ENCODE measurements at places on chromosomes 13 and 19.

DNA sequence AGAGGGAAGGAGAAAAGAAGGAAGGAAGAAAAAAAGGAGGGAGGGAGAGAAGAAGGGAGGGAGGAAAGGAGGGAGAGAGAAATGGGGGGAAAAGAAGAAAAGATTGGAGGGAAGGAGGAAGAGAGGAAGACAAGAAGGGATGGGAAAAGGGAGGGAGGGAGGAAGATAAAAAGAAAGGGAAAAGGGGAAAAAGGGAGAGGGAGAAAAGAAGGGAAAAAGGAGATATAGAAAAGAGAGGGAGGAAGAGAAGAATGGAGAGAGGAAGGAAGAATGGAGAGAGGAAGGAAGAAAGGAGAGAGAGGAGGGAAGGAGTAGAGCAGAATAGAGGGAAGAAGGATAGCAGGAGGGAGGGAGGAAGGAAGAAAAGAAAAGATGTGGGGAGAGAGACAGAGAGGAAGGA is 334.6 kb downstream of the TSHZ3 start:
- no peak for DNase-seq

- no peak for DNase-seq
Observed at GRCh38 chr13:80563439-80563838, 222.5 kb upstream of the SPRY2 start.

- no peak for DNase-seq
Observed at GRCh38 chr13:81383444-81383843, 1042.5 kb upstream of the SPRY2 start.

- no peak for DNase-seq
Observed at GRCh38 chr19:7348587-7349230, at the start of gene ARHGEF18. TSS of gene ARHGEF18 (plus strand) at chr19:7348937. CDS start at chr19:7362891, 13,954 bp downstream.

GRCh38 chr13:97342136-97342535 is 91.8 kb upstream of the RAP2A start:
- no peak for DNase-seq

- DNase-seq, result no peak
Observed at GRCh38 chr19:42323473-42323851, 2.0 kb upstream of the MEGF8 start.

DNA sequence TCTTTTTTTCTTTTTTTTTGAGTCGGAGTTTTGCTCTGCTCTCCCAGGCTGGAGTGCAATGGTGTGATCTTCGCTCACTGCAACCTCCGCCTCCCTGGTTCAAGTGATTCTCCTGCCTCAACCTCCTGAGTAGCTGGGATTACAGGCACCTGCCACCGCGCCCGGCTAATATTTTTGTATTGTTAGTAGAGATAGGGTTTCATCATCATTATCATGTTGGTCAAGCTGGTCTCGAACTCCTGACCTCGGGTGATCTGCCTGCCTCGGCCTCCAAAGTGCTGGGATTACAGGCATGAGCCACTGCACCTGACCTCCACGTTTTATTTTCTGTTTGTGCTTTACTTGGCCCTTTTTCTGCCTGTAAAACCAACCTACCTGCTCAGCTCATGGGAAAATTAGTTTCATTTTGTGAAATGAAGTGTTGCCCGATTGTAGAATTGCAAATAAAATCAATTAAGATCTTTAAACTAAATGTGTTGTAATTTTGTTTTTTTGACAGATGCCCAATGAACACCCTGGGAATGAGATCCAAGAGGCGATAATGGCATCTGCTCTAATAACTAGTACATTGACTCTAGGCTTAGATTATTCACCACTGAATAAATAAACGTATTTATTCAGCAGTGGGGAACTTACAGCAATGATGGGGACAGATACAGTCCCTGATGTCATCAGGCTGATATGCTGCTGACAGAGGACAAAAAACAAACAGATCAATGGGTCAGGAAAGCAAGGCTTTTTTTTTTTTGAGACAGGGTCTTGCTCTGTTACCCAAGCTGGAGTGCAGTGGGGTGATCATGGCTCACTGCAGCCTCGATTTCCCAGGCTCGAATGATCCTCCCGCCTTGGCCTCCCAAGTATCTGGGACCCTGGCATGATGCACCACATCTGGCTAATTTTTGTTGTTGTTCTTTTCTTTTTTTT is 2.2 kb upstream of the RAB11B start:
- DNase-seq, result no peak

DNA sequence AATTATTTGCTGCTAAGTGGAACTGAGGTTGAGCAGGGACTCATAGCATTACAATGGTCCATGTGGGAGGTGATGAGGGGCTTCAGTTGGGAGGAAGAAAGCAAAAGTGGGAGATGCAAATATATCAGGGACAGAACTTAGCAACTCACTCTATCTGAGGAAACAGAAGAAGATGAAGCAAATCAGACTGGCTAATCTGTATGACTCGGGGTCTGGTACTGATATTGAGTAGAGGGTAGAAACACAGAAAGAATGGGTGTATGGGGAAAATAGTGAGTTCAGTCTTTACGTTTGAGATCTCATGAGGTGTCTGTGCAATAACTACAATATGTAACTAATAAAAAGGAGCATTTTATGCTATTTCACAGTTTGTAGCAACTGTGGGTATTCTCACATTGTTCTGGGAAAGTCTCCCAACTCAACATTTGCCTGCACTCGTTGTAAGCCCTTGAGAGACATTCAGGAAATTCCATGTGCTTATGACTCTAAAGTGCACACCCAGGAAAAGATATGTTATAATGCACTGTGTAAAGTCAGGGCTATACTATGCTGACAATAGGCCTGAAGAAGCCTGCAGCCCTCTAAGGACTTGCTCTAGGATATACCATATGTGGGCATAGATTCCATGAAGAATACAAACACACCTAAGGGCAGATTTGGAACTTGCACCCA is 183.5 kb downstream of the SPRY2 start:
- DNase-seq, result peak; percentile 56

DNA sequence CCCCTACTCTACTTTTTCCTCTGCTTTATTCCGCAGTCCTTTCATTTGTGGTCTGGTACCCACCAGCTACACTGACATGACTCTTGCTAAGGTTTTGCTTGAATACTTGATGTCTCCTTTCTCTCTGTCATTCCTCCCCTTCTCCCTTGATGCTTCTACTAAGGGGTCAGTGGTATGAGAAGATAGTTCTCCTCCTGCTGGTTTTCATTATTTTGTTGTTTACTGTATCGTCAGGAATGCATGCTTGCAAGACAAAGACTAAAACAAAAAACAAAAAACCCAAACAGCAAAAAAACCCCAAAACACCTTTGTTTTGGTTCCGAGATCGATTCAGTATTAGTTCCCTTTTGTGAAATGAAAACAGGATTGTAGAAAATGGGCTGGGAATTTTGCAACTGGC is 59.5 kb downstream of the PCCA start:
- DNase-seq, result no peak

DNA sequence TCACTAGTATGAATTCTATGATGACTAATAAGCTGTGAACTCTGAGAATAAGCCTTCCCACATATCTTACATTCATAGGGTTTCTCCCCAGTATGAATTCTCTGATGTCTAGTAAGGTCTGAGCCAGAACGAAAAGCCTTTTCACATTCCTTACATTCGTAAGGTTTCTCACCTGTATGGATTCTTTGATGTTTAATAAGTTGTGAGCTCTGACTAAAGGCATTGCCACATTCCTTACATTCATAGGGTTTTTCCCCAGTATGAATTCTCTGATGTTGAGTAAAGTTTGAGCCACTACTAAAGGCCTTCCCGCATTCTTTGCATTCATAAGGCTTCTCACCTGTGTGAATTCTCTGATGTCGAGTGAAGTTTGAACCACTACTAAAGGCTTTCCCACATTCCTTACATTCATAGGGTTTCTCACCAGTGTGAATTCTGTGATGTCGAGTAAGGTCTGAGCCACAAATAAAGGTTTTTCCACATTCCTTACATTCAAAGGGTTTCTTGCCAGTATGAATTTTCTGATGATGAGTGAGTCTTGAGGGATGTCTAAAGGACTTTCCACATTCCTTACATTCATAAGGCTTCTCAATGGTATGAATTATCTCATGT is 30.7 kb upstream of the ZFP82 start:
- DNase-seq, result peak; percentile 9

DNA sequence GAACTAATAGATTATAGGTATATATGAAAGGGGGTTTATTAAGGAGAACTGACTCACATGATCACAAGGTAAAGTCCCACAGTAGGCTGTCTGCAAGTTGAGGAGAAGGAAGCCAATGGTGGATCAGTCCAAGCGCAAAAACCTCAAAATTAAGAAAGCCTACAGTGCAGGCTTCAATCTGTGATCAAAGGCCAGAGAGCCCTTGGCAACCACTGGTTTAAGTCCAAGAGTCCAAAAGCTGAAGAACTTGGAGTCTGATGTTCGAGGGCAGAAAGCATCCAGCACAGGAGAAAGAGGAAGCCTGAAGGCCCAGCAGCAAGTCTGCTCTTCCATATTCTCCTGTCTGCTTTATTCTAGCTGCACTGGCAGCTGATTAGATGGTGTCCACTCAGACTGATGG is 721.3 kb upstream of the PCDH9 start:
- DNase-seq, result no peak

GRCh38 chr13:22883956-22884355 is 296.8 kb upstream of the SGCG start:
- DNase-seq, result no peak

DNA sequence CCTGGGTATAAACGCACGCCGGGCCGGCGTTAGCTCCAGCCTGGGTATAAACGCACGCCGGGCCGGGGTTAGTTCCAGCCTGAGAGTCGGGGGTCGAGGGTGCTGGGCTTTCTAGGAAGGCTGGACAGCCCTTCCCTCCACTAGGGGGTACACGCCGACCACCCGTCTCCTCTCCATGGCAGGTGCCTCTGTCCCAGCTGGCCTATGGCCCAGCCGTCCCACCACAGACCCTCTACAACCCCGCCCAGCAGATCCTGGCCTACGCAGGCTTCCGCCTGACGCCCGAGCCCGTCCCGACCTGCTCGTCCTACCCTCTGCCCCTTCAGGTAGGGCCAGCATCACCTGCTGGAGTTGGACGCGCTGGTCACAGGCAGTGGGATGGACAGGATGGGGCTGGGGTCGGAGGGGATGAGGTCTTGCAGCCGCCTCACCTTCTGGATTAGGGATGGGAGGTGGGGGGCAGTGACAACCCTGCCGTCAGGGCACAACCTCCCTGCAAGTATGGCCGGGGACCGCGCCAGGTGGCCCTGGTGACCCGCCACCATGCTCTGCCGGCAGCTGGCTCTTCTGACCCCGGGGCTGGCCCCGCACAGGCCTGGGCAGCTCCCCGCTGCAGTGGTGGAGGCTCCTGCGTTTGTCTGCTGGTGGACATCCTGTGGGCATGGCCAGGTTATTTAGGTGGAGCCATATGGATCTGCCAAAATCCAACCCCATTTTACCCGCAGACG is 45.8 kb downstream of the TMEM255B start:
- DNase-seq, result no peak

GRCh38 chr13:97235549-97236231 is 13.6 kb downstream of the MBNL2 start:
- DNase-seq, result peak; percentile 65

DNA sequence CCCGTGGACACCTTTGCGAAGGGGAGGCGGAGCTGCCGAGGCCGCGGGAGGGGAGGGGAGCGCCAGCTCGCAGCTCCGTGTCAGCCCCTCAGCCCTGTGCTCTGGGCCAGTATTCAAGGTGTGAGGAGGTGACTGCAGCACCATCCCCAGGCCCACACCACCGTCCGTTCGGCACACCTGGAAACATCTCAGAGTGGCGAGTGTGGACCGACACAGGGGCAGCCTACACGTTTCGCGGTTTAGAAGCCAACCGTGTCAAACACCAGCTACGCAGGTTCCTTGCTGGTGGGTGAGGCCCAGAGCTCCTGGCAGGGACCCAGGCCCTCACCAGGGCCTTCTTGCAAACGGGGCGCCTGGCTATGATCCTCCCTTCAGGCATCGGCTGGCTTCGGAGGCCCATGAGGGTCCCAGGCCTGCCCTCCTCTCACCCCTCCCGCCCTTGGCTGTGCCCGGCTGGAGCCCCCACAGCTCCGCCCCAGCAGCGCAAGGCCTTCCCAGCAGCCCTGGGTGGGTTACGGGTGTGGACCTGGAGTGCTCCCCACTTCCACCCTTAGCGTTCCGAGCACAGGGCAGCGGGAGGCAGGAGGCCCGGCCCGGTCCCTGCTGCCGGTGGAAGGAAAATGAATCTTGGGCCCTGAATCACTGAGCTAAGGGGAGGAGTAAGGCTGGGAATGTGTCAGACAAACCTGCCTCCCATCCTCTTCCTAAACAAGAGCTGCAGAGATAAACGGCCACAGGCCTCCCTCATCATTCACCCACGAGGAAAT is 1.2 kb downstream of the C13orf46 start:
- no peak for DNase-seq

DNA sequence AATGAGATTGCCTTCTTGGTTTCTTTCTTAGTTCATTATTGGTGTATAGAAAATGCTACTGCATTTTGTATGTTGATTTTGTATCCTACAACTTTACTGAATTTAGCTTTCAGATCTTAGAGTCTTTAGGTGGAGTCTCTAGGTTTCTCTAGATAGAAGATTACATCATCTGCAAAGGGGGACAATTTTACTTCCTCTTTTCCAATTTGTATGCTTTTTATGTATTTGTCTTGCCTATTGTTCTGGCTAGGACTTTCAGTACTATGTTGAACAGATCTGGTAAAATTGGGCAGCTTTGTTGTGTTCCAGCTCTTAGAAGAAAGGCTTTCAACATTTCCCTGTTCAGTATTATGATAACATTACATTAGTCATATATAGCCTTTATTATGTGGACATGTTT is 101.0 kb upstream of the SPRY2 start:
- DNase-seq, result no peak

DNA sequence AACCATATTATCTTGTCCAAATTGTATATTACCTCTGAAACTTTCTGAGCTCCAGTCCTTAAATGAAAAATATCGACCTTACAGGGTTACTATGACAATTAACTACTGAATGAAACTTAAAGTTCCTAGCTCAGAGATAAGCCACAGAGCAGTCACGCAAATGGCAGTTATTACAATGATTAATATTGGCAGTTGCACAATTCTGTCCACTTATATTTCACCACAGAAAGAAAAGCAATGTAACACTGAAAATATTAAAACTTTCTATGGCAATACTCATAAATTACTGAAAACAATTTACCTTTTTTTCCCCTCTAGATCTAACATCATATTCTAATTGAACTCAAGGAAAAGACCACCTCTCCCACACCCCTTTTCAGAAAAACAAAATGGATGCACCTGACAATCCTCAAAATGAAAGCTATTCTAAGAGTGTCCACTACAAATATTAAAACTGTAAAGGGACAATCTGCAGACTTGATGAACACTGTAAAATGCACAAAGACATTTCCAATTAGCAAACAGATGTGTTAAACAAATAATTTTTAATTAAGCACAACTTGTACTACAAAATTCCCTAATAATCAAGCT is 14.6 kb downstream of the LNX2 start:
- no peak for DNase-seq

- no peak for DNase-seq
Observed at GRCh38 chr19:16202320-16203255, 4.9 kb downstream of the AP1M1 start.

GRCh38 chr13:97495678-97496077 is 61.7 kb downstream of the RAP2A start:
- DNase-seq, result no peak

- DNase-seq, result peak; percentile 79
Observed at GRCh38 chr19:55640043-55640576, 692 bp upstream of the ZNF580 start.
